ENCODE measurements at places on chromosomes 1 and 21. TPM values are rescaled to one million over a fixed set of nuclear protein-coding genes. Genes with fewer than 3 reads are reported as not detected.

The SFN gene
- total RNA-seq: 0.42 TPM

The OR2M3 gene
- not detected for total RNA-seq

DNA sequence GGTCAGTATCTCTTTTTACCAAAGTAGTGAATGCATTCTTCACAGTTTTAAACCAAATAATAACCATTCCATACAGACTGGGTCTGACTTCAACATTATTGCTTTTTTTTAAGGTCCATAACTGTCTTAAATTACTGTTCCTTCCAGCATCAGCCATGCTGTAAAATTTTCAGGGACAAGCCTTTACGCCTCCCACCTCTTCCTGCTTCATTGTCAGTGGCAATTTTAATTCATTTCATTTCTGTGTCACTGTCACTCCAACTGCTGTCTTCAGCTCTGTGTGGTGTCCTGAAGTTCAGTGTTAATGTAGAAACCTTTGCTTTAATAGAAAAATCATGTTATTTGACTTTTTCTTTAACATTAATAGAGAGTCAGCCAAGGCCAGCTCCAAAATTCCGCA is 365.6 kb upstream of the PTBP2 start:
- no peaks in the 10 kb centered on the region for H3K27me3 ChIP-seq
- no peak overlapping the region for H3K4me3 ChIP-seq
- no peak overlapping the region for H3K27ac ChIP-seq
- no peak for DNase-seq
- no peaks in the 10 kb centered on the region for H3K4me1 ChIP-seq
- H3K36me3 ChIP-seq: no peaks in the 10 kb centered on the region

GRCh38 chr1:241640867-241641622 is 876 bp upstream of the CHML start:
- H3K27me3 ChIP-seq: no peaks in the 10 kb centered on the region
- H3K4me1 ChIP-seq: peaks cover 33% of the 10 kb centered on the region
- H3K36me3 ChIP-seq: no peaks in the 10 kb centered on the region
- DNase-seq: no peak
- no peak overlapping the region for H3K4me3 ChIP-seq
